ENCODE measurements at places on chromosomes 3 and 15. TPM values are rescaled to one million over a fixed set of nuclear protein-coding genes. Genes with fewer than 3 reads are reported as not detected.

The AADACL2 gene
- not detected for total RNA-seq

The SLCO3A1 gene
- 8.0 TPM for total RNA-seq

The ATP8B4 gene
- 16.1 TPM for total RNA-seq

The KCNAB1 gene
- total RNA-seq, result 3.0 TPM

The SLITRK3 gene
- 0.06 TPM for total RNA-seq

The DNAH1 gene
- total RNA-seq, result 13.1 TPM

The SCN11A gene
- 1.5 TPM for total RNA-seq

The KLHL40 gene
- 38.8 TPM for total RNA-seq

The PLA2G4D gene
- not detected for total RNA-seq

The IMPG2 gene
- 0.70 TPM for total RNA-seq

The GCNT3 gene
- 0.53 TPM for total RNA-seq

The GOLGA8S gene
- 0.12 TPM for total RNA-seq

The CAMK1 gene
- 29.7 TPM for total RNA-seq

The ZNF639 gene
- total RNA-seq, result 39.0 TPM

The CACNA1D gene
- 47.9 TPM for total RNA-seq

The BUB1B gene
- 16.1 TPM for total RNA-seq

The ROPN1 gene
- total RNA-seq, result not detected

The CCDC71 gene
- total RNA-seq, result 20.4 TPM

The STAB1 gene
- total RNA-seq, result 95.8 TPM

Data from metanephros (tissue), 2 donors.